Cardiac muscle cell (in vitro differentiated cells and primary cell): ENCODE measurements at places on chromosomes 1 and 21.

DNA sequence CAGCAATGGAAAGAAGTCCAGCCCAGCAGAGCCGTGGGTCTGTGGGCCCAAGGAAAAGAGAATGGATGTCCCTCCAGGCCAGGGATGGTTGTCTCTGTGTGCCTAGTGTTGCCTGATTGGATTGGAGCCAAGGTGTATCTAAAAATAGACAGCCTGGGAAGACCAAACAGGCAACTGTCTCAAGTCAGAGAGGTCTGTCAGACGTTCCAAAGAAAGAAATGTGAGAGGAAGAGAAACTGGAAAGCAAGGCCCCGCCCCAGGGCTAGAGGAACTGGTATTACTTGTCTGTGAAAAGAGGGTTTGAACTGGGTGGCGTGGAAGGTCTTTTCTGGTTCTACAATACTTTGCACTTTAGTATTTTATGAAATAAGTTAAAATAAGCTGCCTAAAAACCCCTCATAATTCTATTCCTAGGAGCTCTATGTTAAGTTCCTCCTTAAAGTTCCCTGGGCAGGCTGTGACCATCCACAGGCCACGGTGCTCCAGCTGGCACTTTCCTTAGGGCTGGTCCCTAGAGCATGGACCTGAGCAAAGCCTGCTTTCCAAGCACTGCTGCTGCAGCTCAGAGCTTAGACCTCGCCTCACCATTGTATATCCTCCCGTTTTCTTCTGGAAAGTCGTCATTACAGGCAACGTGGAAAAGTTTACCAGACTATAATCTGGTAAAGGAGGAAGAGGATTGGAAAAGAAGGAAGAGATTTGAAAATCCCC lies 151.6 kb downstream of the DISC1 start:
- DNase-seq = peak; percentile 32

DNA sequence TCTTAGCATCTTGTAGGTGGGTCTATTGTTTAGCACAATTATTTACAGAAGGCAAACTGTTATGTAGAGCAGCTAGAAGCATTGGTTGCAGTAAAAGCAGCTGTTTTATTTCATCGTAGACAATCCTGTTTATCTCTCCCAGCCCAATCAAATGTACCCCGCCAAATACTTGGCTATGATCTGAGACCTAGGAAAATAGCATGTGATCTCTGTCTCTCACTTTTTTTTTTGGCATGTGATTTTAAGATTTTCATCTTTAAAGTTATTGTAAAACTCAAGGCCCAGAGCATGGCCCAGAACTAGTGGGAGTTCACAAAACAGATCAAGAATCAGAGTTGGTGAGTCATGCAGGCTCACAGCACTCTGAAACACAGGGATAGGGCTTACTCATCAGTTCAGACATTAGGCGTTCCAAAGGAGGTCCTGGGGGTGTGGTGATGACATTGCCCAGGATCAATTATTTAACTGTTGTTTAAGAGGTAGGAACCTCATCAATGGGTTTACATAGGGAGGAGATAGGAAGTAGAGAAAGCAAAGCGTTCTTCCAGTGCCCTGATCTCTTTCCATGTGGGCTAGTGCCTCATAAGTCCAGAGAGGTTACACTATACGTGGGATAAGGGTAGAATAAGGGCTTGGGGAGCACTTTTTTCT lies 40.2 kb downstream of the TBX19 start:
- peak; percentile 92 for DNase-seq

GRCh38 chr1:241413974-241414373 lies 57.0 kb upstream of the RGS7 start:
- DNase-seq = no peak

DNA sequence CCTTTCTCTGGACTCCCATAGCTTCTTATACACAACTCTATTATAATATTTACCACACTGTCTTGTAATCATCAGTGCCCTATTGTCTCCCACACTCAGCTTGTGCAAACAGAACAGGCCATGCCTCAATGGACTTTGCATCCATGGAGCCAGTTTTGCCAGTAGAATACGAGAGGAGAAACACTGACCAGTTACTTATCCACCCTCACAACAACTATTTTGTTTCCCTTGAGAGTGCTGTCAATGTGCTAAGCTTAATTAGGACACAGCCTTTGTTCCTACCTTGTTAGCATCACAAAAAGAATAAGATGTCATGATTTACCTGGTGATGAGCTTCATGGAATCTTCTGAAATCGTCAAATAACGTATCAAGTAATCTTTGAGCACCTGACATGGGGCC lies 18.1 kb upstream of the LRRC52 start:
- DNase-seq = no peak

DNA sequence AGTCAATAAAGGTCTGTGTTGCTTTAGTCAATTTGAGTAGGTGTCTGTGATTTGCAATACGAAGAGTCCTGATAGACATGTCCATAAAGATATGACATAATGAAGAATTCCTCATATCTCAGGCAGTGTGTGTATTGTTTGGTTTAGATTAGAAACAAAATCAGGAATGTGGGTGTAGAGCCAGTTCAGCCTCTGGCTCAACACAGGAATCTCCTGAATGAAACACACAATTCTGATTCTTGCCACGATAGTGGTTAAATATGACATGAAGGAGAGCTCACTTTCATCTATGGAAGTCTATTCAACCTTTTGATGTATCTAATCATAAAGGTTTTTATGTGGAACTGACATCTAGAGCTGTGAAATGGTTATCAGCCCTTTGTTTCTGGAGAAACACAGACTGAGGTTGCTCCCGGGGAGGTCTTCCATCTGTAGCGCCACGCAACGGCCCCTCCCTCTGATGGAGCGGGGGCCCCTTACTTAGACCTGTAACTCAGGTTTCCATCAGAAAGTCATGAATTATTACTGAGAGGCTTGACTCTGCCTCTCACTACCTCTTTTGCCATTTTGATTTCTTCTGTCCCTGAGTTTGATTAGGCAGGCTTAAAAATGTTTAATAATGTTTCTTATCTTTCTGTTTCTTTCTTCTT lies 19.5 kb downstream of the TSPAN2 start:
- no peak for DNase-seq
